Activated CD8-positive, alpha-beta memory T cell treated with anti-CD3 and anti-CD28 coated beads for 24 hours (primary cell): ENCODE measurements at places on chromosomes 6 and 20.

- no peak for DNase-seq
These were observed 67.8 kb upstream of the RALGAPA2 start for GRCh38 chr20:20780127-20780824.

DNA sequence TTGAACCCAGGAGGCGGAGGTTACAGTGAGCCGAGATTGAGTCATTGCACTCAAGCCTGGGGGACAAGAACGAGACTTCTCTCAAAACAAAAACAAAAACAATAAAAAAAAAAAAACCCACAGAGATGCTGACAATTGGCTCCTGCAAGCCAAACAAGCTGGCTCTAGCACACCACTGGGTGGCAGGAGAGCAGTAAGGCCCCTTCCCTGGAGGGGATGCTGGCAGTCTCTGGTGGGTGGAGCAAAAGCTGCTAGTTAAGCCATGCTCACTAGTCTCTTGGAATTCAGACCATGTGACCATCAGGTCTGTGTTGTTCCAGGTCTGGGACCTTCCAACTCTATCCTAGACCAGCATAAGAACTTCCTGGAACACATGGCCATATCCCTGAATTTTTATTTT lies 18.9 kb upstream of the DSN1 start:
- no peak for DNase-seq

GRCh38 chr20:25318471-25319240 lies 70.8 kb downstream of the PYGB start:
- DNase-seq, result no peak

DNA sequence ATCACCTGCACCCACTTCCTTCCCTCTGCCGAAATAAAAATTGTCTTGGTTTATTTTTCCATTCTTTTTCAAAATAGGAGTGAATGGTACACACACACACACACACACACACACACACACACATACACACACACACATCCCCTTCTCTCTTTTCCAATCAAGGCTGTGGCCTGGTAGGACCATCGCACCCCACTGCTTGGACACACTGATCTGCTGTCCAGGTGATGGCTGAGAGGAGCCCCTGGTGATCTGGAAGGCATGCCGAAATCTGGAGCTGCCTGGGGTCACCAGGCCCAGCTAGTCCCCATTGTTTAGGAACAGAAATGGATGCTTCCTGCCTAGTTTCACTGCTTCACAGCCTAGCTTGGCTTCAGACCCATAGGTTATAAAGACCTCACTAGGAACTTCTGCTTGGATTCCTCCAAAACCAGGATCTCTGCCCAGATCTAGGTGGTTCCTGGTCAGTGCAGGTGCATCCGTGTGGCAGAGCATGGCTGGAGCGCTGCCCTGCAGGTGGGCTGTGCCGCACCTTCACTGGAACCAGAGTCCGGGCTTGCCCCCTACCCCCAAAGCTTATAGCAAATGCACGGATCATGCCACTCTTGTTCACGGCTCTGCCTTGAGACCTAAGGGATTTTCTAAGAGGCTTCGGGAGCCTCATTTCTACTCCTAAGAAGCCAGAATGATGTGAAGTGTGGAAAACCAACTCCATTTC lies 42.9 kb upstream of the DACT2 start:
- DNase-seq, result no peak

GRCh38 chr6:144410059-144410458 lies 124.9 kb downstream of the UTRN start:
- DNase-seq, result no peak

GRCh38 chr6:28794175-28795002 lies 129.4 kb downstream of the TRIM27 start:
- no peak for DNase-seq

DNA sequence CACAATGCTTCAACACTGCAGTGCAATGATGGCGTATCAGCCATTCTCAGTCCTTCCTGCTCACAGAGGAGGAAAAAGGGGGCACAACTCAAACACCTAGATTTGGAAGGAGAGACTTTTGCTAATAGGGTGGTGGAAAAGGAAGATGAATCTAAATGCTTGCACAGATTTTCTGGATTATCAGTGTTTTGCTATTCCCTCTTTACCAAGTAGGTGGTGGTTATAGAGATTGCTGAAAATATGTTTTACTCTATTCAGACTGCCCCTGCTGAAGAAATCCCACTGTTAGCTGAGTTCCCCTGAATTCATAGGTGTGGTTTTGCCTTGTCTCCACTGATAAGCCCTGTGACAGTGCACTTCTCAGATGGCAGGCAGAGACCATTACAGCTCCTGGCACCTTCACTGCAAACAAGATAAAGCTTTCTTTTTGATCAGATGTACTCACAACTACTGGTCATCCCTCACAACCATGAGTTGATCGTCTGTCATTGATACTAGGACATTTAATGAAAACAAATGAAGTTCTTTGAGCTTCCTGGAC lies 311.4 kb downstream of the KIF16B start:
- DNase-seq, result no peak

DNA sequence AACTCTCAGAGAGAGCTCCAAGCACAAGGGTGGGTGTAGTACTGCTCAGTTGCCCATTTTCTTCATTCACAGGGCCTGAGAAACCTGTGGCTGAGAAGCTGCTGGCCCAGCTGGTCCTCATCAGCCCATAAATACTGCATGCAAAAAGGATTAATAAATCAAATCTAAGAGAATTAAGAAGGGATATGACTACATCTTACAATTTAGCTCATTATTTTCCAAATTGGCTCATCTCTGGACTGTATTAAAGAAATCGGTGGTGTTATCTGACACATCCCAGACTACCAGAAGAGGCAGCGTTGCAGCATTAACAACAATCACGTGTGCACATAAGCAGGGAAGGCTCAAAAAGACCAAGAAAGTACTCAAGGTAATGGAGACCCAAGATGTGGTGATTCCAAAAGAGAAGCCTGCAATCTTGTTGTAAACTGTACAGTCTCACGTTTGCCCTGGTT lies 90.7 kb downstream of the CD24 start:
- no peak for DNase-seq

DNA sequence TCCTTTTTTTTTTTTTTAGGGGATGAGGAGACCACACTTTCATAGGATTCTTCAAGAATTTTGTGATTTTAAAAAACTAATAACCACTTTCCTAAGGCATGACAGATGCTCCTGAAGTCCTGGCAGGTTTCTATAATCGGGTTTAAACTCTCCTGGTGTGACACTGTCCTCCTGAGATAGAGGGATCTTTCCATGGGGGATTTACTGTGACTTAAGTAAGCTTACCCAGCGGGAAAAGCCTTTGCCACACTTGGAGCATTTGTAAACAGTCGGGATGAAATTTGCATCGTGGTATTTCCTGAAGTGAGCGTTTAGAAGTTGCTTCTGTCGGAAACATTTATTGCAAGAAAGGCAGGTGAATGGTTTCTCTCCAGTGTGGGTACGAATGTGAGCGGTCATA lies 16.6 kb downstream of the CTCFL start:
- no peak for DNase-seq

DNA sequence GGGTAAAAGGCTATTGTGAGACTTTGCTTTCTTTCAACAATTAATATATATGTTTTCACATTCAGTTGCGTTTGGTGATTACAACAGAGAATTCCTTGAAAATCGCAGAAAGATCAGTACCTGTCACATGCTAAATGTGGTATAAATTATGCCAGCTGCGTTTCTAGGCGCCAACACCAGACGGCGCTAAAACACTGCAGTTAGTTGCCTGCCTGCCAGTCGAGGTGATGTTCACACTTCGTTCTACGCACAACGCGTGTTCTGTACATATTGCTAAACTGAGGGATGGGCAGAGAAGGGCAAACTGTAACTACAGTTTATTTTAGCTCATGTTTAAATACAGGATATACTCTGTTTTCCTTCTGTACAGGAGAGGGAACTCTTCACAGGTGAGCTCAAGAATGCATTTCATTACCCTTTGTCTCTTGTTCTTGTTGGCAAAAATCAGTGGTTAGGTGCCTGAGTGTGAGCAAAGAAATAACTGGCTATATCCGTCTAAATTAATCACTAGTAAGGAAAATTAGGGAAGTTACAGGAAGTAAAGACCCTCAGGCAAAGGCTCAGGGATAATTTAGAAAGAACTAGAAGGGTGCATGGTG lies 100.1 kb upstream of the RGS17 start:
- DNase-seq, result no peak
